Thoracic aorta (tissue), 2 donors: ENCODE measurements at places on chromosomes 6 and 20.

DNA sequence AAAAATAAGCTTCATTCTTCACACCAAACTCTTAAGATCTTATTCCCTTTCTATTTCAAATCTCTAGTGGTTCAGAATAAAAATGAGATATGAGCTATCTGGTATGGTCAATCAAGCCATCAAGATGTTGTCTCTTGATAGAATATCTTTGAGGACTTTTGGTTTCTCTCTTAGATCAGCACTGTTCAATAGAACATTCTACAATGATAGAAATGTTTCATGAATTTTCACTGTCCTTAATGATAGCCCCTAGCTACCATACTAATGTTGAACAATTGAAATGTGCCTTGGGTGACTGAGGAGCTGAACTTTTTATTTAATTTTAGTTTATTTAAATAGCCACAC, 24.1 kb upstream of the HINT3 start:
- no peak for DNase-seq

DNA sequence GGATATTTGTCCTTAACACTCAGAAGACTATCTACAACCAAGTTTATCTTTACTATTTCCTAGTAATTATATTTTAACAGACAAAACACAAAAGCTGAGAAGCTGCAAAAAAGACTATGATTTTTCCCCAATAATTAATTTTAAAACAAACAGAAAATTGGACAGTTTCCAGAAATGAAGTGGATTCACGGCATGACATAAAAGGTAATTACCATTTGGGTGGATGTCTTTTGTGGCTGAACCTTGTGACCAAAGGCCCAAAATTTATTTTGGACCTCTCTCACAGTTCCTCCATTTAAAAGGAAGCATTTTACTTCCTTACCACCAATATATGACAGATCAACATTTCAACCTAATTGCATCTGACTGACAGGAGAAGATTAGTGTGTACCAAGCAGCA, 90.2 kb downstream of the GMDS start:
- no peak for DNase-seq

GRCh38 chr6:64789476-64789875, 917.5 kb downstream of the EYS start:
- DNase-seq, result no peak

DNA sequence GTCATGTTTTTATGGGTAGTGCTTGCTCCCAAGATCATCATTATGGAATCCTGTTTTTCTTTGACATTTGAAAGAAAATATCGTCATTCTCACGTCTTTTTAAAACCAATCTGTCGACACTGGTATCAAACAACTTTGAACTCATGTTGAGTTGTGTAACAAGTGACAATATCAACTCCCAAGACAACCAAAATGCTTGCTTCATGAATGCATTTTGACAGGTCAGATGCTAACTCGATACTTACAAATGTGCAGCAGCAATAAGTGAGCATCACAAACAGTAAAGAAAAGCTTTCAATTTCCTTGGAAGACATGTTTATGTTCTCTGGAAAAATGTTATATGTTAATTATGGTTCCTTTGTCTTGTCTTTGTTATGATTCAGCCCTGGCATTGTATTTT, 125.9 kb downstream of the EPHA7 start:
- DNase-seq, result no peak

GRCh38 chr6:116015983-116016382, 44.7 kb downstream of the FRK start:
- DNase-seq, result no peak

GRCh38 chr6:118202517-118202916, 295.5 kb downstream of the SLC35F1 start:
- DNase-seq, result no peak

GRCh38 chr6:20349225-20349624, 52.5 kb upstream of the E2F3 start:
- no peak for DNase-seq

GRCh38 chr20:50991076-50991475, 31.8 kb downstream of the KCNG1 start:
- DNase-seq, result no peak

GRCh38 chr6:50585441-50586330, 127.6 kb upstream of the TFAP2D start:
- no peak for DNase-seq

- no peak for DNase-seq
Observed at GRCh38 chr20:11982955-11983470, 65.3 kb downstream of the BTBD3 start.

DNA sequence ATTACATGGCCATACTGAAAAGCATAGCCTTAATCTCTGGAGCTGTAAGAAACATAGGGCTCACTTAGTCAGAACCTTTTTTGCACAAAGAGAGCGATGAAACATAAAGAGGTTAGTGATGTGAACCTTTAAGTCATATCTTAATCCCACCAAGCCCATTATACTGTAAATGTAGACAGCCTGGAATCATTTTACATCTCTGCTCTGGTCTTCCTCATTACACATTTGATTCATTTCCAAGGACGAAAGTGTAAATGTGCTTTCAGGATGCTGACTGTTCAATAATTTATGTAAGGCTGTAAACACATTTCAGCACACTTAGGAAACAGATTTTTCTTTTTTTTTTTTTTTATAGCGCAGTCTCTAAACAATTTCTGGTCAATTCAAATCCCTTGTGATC, 131.3 kb upstream of the B3GAT2 start:
- DNase-seq, result no peak
